NCI-H1092 (cell line): ENCODE measurements at places on chromosomes 2 and 18.

DNA sequence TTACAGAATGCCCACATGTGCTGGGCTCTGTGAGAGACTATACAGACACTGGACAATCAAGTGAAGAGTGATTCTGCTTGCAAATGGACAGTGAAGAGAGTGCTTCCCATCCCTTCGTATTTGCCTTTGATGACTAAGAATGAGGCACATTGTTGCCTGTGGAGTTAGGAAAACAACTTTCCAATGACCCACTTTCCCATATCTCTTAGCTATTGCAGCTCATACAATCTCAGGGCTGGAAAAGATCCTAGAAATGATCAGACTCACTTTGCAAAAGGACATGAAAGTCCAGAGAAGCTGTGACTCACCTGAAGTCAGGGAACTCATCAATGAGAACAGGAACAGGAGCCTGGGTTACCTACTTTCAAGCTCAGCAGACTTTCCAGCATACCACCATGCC, 440.5 kb upstream of the TCF4 start:
- no peak for DNase-seq

DNA sequence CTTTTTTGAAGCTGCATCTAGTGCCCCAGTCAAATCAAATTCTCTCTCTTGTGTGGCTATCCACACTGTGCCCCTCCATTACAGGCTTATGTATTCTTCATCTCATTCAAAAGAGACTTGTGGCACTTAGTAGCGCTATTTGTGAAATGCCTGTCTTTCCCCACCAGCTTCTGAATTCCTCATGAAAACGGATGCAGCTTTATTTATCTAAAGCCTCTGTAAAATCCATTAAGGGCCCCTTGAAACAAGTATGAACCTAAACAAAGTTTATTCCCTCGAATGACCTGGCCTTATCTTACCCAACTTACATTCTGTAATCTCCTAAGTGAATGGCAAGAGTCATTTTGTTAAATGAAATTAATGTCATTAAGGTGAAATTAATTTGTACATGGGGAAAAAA, 417.4 kb upstream of the PIK3C3 start:
- DNase-seq, result no peak

DNA sequence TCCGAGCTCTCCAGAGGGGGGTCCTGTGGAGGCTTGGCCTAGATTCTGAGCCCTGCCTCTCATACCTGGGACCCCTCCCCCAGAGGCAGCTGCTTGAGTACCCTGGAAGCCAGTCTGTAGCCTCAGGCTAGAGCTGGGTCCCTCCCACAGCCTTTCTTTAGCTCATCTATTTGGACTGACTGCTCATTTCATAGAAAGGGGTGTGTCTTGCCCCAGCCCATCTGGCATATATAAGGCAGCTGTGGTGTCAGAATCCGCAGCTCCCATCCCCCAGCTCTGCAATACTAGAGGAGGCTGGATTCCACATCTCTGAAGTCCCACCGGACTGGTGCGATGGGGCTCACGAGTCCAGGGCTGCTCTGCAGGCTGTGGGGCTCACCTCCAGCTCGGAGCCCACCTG, 26.1 kb downstream of the MPHOSPH10 start:
- no peak for DNase-seq

DNA sequence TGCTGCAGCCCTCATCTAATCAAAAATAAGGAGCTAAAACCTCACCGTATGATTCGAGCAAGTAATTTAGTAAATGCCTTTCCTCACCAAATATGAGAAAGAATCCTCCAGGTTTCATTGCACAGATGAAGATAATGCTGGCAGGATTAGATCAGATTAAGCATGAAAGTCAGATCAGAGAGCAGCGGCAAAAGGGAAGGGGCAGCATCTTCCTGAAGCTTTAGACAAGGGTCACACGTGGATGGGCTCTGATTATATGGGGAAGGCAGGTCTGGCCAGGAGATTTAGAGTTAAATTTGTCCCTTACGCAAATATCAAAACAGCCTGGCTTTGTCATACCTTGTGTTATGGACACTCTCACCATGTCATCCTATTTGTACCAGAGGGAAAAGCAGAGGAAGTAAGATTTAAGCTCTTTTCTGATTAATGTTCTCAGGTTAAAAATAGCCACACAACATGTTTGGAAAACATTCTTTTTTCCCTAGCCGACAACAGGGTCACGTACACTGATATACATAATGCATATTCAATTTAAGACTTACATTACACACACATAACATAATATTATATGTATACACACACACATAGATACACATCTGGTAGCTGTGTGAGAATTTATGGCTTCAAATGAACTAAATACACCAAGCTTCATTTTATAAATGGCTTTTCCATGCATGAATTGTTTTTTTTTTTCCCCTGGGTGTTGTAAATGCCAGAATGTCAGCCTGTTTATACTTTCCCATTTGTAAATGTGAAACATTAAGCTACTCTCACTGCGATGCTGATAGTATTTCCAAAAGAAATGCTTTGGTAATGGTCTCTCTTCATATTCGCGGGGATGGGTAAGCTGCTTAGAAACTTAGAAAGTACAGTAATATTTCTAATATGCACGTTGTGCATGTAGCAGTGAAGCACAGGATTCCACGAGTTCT, 196.3 kb upstream of the SIX3 start:
- DNase-seq, result no peak

- DNase-seq, result no peak
These were observed 38.0 kb upstream of the EPAS1 start for GRCh38 chr2:46258937-46259776.

DNA sequence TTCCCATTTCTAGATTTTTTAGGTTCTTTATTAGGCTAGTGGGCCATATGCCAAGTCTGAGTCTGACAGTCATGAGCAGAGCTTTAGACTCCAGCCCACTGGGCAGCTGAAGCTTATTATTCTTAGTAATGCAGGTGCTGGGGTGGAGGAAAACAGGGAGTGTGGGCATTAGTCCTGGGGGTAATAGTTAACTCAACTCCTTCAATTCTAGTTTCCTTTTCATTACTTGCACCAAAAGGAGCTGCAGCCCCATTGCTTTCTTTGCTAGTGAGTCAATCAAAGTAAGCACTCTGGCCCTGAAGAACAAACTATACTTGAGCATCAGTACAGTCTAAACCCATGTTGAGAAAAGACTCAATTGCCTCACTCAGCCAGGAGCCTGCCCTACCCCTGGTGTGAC, 35.5 kb downstream of the ICOS start:
- no peak for DNase-seq

DNA sequence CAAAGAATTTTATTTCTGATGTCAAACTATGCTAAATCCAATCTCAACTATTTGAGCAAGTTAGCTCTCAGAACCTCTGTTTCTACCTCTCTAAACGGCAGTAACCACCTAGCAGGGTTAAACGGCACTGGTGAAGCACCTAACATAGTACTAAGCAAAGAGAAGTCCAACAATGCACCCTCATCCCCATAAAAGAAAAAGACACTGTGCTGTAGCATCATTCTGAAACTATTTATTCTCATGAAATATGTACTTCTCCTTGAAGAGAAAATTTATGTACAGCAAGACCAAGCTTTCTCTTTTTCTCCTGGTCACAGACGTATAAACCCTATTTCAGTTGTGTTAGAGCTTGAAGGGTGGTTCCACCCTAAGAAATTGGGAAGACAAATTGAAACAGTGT, 4.8 kb downstream of the MEX3C start:
- no peak for DNase-seq

DNA sequence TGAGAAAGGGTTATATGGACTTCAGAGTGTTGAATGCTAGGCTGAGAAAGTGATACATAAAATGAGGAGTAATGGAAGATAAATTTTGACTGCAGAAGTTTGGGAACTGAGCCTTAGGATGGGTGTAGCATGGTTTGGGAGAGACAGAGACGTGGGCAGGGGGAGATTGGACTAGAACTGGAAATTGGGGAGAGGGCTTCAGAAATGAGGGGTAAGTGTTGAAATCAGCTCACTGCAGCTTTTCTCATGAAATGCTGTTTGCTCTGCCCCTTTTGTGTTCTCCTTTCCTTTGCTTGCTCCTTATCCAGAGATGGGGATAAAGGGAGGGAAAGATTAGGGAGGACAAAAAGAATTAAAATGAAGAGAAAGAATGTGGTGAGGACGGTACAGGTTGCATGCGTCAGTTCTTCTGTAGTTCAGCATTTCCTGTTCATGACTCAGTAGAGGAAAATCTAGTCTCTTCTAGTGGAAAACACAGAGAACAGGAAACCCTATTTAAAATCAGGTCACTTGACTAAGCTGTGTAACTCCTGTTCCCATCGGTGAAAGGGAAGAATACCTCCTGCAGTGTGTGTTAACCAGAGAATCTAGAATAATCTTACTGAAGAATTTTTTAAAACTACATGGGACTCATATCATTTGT, 105.6 kb downstream of the CRIM1 start:
- DNase-seq, result no peak

DNA sequence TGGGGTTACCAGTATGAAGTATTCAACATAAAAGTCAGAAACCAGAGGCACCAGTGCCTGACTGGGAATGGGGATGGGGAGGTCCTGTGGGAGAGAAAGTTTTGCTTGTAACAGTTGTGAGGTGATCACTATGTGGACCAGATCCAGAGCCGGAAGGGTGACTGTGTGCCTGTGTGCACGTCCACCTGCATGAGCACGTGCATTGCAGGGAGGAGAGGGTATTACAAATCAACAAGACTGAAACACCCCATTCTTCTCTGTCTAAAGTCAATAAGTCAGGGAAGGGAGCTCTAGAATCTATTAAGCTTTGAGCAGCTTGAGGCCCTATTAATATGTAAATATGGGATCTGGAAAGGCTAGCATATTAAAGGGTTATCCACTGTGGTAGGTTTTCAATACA, 241.0 kb upstream of the ACVR2A start:
- DNase-seq, result no peak

- no peak for DNase-seq
These were observed 95.2 kb upstream of the FSIP2 start for GRCh38 chr2:185643434-185643833.

DNA sequence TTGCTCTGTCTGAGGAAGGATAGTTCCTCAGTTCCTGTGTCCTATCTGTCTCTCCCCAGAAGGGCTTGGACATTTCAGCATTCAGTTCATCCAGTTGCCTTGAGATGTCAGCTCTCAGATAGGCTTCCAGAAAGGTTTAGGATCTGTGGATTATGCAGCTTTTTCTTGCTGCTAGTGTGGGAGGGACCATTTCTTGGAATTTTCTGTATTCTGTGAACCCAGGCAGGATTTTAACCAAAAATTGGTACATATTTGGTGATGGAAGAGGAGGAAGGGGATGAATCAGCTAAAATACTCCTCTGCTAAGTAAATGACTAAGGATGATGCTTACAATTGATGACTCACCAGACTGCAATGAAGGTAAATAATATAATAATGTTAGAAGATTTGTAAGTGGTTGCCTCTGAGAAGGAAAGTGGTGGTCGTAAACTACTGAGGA, 58.6 kb upstream of the DOCK10 start:
- no peak for DNase-seq

GRCh38 chr2:129877289-129877741, 102.2 kb upstream of the RAB6C start:
- peak; percentile 86 for DNase-seq

DNA sequence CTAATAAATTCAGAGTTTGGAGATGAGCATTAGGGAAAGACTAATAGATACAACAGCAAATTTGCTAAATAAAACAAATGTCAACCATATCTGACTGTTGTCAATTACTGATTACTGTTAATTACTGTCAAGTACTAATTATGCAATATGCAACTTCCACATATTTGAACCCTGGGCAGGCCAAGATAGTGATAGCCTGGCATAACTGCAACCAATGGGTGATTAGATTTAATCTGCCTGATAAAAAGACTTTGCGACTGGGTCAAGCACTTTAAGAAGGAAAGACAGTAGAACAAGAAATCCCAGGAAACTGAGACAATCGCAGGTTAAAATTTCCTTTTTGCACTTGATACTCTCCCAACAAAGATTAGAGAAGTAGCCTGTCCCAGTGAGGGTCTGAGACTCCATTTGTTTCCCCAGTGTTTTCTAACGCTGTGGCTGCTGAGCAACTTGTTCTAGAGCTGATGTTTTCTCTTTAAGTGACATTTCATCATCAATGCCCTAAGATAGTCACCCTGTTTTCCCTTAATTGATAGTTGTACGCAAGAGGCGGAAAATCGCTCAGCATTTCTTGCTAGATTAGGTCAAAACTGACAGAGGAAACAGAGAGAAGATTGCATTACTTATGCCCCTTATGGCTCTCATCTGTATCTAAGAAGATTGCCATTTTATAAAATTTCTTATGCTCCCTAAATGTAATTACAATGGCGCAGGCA, 17.8 kb downstream of the ARHGAP15 start:
- no peak for DNase-seq

DNA sequence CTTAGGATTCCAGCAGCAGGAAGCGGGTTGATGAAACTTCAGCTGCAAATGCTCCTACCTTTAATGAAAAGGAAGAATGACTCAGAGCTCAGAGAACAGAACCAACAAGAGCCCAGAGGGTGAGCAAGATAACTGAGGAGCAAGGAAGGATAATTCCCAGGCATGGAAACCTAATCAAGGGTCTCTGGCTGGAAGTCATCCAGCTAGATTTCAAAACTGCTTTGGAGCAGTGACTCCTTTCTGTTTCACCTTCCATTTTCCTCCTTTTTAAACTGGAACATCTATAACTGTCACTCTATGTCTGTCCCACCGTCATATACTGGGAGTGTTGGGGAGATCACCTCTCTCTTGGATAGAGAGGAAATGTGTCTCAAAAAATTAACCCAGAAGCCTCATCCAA, 148.4 kb upstream of the RAB6C start:
- no peak for DNase-seq

DNA sequence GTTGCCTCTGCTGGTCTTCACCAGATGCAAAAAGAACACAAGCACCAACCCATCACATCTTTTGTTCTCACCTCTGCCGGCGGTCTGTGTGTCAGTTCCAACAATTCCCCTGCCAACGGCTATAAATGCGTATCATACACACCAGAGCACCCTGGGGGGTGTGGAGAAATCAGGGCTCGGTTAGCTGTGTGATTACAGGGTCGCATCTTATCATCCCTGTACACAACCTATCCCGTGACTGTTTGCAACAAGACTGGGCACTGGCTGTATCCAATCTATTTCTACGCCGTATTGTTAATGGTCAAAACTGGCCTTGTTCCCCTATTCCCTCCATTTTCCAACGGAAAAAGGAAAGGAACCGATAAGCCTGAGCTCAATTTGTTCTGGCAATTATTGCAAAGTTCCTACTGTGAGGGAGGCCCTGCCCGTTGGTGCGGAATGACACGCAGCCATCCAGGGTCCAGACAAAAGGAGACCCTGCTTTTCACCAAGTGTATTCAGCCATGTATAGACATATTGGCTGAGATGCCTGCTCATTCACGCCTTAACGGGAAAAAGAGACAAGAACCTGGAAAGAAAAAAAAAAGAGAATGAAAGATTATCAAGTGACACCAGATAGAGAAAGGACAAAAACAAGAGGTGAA, 136.9 kb downstream of the CDH20 start:
- no peak for DNase-seq

GRCh38 chr2:78263571-78263970, 741.4 kb upstream of the LRRTM4 start:
- no peak for DNase-seq

- peak; percentile 3 for DNase-seq
These were observed 1.2 kb upstream of the SELENOI start for GRCh38 chr2:26344581-26345282.

DNA sequence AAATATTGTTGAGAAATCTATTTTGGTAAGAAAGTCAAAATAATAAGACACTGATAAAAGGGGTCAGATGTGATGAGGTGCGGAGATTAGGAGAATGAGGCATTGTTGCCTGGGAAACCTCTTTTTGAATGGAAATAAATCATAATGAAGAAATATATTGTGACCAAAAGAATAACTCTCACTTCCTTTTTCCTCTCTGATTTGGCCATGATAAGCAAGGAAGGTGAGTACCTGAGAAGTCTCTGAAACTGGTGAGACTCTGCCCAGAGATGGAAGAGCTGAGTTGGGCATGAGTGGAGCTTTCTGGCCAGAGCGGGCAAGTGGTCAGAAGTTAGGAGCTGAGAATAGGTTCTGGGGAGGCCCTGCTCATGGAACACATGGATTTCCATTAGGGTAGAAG, 11.8 kb downstream of the LAMA3 start:
- no peak for DNase-seq
